ENCODE measurements at places on chromosomes 13 and 19.

- no peak for DNase-seq
Measured at GRCh38 chr13:59790626-59791025, 373.1 kb downstream of the DIAPH3 start.

DNA sequence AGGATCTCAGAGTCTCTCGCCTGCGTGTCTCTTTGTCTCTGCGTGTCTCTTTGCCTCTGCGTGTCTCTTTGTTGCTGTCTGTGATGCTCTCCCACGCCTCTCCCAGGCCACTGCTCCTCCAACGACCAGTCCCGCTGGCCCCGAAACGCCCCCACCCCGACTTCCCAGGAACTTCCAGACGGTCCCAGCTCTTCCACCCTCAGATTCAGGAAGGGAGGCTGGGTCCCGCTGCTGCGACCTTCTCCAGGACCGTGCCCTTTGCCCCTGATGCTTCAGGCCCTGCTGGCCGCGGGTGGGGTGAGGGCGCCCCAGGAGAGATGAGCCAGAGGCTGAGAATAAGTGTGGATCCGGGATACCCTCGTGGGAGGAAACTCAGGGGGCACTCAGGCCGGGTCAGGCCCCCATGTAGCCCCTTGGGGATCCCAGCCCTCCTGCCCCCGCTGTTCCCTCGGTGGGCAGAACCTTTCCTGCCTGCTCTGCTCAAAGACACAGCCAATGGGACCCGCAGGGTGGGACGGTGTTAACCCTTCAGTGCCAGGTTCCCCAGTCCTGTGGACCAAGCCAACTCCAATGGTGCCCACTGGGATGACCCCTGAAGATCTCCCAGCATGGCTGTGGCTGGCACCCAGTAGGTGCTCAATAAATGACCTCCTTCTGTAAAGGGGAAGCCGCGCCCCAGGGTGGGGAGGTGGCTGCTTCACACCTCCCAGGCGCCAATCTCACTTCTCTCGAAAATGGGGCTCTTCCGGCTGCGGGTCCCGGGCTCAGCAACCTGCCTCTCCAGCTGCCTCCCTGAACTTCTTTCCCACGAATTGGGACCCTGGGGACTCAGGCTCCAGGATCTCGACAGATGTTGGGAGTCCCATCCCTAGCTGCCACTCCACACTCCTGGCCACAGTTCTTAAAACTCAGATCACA, 1.5 kb upstream of the S1PR5 start:
- no peak for DNase-seq

DNA sequence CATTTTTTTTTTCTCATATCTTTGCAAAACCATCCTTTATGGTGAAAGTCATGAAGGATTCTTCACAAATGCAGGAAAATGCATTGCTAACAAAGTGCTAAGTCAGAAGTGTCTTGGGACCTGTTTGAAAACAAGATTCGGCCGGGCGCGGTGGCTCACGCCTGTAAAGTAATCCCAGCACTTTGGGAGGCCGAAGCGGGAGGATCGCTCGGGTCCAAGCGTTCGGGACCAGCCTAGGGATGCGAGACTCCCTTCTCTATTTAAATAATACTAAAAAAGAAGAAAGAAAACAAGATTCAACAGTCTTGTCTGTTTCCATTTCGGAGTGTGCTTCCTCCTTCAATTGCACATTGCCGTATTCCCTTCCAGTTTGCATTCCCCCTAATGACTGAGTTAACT, 819 bp downstream of the EID2B start:
- DNase-seq: no peak

GRCh38 chr13:79096099-79096498, 310.0 kb downstream of the RBM26 start:
- DNase-seq: no peak

GRCh38 chr19:58547323-58548312, 3.8 kb downstream of the TRIM28 start:
- DNase-seq: no peak

GRCh38 chr19:53540091-53540490, 2.1 kb downstream of the ZNF331 start:
- no peak for DNase-seq

DNA sequence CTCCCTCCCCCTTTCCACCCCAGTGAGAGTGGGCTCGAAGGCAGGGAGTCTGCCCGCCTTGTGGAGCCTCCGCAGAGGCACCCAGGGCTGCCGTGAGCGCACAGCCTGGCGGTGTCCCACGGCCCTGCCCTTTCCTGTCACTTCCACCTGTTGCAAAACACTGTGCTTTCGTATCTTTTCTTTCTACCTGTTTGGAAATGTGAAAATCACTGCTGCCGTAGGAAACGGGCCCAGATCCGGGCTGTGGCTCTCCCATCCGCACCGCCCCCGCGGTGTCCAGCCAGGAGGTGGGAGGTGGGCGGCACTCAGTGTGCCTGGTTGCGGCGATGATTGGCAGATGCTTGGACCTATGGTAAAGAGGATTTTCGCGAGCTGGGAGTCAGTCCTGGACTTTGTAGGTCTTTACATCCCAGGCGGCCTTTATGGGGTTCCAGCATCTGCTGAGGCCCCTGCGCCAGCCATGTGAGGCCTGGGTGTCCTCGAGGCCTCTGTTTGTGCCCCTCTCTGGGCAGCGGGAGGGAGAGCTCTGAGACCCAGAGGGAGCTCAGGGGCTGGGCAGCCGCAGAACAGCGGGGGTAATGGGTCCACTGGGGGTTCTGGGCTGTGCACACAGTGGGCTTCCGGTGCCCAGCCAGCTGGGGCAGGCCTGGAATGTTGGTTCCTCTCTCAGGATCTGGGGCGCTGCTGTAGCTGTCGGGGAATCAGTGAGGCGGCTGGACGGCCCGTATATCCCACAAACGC, 6.1 kb downstream of the STK11 start:
- no peak for DNase-seq

DNA sequence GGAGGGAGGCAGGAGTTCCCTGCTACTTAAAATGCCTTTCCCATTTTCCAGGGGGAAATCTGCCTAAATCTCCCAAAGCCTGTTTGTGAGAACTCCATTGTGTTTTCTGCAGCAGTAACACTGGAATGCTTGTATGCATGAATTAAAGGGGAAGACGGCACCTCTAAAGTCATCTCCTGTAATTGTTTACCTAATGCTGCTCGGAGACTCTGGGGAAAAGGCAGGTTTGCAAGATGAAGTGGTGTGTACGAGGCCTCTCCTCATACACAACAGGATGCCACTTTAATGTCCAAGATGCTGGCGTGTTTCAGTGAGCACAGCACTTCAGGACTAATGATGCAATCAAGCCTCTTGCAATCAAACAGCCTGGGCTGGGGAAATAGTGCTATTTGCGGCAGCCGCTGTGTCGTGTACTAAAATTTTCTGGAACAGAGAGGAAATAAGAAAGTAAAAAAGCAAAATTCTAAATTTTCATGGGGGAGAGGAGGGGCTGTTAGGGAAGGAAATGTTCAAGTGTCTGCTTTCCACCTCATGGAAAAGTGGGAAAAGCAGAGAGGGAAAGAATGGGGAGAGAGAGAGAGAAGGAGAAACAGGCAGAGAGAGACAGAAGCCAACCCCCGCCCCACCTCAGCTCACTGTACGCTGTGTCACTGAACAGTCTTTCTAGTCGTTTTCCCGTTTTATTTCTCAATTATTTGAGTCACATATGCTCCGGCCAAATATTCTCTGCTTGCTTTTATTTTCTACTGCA, 32.9 kb downstream of the TSHZ3 start:
- DNase-seq: no peak

DNA sequence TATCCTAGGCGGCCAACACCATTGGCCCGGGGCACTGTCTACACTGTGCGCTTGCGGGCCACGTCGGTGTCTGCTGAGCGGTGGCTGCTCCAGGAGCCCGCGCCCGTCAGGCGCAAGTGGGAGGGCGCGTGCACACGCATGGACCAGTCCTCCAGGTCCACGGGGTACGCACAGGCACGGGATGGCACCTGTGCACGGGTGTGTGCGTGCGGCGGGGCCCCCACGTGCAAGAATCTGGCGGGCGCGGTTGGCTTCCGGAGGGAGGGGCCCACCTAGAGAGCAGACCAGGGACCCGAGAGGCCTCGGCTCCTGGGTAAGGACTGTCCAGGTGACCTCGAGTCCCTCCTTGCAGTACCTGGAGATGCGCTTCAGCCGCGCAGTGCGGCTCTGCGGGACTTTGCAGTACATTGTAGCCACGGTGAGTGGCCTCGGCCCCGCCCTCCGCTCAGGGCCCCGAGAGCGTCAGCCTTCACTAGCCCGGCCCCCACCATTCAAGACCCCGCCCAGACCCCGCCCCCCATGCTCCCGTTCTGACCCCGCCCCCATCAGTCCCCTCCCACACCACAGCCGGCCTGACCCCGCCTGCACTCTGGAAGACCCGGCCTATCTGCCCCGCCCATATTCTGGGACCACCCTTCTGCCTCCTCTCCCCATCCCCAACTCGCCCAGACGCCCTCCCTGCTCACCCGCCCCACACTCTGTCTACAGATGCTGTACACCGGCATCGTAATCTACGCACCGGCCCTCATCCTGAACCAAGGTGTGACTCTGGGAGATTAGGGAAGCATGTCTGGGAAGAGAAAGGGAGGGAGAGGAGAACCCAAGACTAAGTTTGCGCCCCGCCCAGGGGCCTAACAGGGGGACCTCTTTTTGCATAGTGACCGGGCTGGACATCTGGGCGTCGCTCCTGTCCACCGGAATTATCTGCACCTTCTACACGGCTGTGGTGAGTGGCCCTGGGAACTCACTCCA, 2.3 kb downstream of the SLC5A5 start:
- peak; percentile 53 for DNase-seq

DNA sequence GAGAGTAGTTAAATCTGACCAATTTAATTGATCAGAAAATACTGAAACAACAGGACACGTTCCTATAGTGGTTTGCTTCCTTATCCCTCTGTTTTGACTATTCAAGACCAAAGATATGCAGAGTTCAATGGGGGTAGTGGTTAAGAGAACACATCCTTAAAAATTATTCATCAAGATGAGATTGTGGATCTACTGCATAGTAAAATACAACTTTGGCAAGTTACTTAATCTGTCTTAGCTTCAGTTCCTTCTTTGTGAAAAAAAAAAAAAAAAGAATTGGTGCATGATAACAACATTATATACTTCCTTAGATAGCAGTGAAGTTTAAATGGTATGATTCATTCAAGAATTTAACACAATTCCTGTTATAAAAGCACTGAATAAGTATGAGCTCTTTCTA, 552.1 kb downstream of the DCT start:
- DNase-seq: no peak

GRCh38 chr19:21322528-21322927, 6.7 kb downstream of the ZNF708 start:
- DNase-seq: no peak

DNA sequence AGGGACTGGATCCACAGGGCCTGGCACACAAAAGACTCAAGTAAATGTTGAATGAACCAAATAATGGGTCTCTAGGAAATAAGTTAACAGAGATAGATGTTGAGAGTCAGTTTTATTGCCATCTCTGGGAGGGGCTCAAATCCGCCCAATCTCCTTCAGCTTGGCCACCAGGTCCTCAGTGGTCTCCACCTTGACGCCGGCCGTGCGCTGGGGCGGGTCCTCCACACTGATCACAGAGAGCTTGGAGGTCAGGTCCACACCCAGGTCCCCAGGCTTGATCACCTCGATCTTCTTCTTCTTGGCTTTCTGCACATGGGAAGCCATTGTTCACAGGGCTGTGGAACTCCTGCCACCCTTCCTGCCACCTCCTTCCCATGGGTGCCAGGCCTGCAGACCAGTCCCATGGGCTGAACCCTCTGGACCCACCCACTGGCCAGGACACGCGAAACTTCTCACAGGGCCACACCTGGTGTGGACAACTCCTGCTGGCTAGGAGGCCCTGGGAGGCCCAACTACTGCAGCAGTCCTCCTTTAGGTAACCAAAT, 3.2 kb upstream of the VSIG10L start:
- no peak for DNase-seq

DNA sequence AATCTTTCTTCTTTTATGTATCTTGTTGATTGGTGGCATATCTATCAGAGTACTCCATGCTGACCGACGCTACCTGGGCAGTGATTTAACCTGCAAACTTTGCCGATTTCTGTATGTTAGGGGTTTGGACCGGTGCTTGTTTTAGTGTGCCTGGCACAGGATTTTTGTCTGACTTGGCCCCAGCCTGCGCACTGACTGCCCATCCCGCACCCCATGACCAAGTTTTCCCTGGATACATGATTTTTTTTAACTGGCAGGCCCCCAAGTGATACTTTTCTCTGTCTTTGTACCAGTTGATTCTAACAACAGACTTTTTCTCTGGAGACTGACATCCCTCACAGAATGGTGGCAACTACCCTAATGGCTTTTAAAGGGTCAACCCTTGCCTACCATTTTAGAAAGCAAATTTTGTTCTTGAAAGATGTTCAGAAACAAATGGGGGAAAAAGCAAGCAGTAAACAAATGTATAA, 69.0 kb upstream of the C1QTNF9B start:
- DNase-seq: no peak

GRCh38 chr19:34134190-34135053, 37.9 kb upstream of the LSM14A start:
- DNase-seq: peak; percentile 86

DNA sequence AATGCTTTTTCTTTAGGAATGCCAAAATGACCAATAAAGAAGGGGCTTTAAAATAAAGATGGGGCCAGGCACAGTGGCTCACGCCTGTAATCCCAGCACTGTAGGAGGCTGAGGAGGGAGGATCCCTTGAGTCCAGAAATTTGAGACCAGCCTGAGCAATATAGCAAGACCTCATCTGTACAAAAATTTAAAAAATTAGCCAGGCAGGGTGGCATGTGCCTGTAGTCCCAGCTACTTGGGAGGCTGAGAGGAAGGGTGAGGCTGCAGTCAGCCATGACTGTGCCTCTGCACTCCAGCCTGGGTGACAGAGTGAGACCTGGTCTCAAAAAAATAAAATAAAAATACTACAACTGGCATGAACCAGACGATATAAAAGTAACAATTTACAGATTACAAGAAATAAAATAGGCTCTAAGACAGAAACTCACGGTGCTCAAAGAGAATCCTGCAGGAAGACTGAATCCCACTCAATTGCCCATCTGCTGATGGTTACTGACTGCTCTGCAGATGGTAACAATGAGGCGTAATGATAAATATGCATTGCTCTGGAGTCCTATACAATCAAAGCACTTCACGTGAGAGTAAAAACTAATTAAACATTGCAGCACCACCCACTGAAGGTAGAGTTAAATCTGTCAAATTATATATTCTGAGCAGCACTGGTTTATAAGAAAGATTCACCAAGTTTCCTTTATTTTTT, 93.2 kb downstream of the LHFPL6 start:
- no peak for DNase-seq

DNA sequence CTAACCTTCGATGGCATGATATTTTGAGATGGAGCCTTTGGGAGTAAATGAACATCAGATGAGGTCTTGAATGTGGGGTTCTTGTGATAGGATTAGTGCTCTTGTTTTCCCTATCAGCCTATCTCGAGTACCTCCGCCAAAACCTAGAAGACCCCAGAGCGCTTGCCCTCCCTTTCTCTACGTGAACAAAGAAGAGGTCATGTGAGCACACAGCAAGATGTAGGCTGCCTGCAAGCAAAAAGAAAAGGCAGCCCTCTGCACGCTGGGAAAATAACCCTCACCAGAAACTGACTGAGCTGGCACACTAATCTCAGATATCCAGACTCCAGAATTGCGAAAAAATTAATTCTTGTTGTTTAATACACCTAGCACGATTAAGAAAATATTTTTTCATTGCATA, 799.8 kb upstream of the SLC10A2 start:
- no peak for DNase-seq

GRCh38 chr13:40368127-40368891, 298.1 kb downstream of the FOXO1 start:
- DNase-seq: no peak
